ENCODE measurements at places on chromosomes 7 and 10.

DNA sequence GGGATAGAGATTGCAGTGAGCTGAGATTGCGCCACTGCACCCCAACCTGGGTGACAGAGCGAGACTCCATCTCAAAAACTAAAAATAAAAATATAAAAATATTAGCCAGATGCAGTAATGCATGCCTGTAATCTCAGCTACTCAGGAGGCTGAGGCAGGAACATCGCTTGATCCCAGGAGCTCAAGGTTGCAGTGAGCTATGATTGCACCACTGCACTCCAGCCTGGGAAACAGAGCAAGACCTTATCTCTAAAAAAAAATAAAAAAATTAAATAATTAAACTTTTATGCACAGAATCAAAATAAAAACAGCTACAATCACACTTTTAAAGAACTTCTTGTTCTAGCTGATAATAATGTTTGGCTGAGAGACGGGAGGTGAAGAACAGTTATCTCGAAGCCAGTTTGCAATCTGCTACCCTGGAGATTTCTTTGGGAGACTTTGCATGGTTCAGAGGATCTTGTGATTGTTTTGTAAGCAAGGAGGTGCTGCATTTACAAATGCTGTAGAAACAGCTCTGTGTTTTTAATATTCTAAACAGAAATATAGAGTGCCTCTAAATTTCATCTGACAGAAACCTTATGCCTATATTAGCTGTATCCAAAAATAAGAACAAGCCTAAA lies 19.9 kb upstream of the MACROH2A2 start:
- no peak for DNase-seq

DNA sequence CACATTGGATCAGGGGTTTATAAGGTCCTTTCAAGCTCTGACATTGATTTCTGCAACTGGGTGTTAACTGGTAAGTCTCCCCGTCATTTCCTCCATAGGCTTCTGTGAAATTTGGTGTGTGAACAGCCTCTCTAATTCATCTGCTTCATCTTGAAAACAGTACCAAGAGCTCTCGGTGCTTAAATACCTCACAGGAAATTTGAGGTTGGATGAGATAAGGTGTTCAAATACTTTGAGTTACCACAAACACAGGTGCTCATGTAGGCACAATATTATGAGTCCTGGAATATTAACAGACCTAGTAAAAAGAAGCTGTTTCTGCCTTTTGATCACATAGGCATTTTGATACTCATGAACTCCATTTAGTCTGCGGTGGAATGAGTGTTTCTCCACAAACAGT lies 85.2 kb downstream of the RTKN2 start:
- no peak for DNase-seq

DNA sequence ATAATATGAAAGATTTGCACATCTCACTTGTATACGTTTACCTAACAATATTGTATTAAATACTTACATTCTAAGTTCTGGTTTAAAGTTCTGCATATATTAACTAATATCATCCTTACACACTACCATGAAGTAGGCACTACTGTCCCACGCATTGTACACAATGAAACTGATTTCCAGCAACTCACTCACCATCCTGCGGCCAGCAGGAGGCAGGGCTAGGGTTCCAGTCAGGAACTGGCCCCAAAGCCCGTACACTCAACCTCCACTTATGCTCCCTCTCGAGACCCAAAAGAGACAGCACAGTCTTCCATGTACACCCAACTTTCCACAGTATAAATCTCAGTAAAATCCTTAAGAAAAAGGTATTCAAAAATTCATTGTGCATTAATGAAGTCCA lies 41.4 kb downstream of the GRID1 start:
- no peak for DNase-seq

DNA sequence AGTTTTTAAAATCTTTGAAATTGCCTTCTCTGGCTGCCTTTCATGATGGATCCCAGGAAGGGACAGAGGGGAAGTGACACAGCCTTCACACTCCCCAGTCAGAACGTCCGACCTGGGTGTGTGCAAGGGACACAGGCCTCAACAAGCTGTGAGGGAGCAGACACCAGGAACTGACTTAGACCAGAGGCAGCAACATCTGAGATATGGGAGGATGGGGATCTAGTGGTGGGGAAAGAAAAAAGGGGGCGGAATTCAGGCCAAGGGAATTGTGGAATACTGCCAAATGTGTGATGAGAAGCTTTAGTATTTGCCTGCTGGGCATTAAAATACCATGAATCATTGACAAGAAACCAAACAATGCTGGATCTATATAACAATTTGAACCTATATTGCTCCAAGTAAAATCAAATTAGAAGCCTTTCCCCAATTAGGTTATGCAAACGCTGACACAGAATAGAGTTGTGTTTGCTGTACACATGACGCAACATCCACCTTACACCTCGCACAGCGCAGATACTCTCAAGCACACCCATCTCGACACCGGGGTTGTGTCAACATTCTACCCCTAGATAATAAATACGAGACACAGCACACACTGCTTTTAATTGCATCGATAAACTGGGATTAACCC lies 17.2 kb upstream of the MNX1 start:
- no peak for DNase-seq

- DNase-seq, result no peak
Measured at GRCh38 chr7:50309721-50310120, 5.2 kb downstream of the IKZF1 start.

- no peak for DNase-seq
Measured at GRCh38 chr7:143069912-143070500, 17.9 kb downstream of the OR6V1 start.

DNA sequence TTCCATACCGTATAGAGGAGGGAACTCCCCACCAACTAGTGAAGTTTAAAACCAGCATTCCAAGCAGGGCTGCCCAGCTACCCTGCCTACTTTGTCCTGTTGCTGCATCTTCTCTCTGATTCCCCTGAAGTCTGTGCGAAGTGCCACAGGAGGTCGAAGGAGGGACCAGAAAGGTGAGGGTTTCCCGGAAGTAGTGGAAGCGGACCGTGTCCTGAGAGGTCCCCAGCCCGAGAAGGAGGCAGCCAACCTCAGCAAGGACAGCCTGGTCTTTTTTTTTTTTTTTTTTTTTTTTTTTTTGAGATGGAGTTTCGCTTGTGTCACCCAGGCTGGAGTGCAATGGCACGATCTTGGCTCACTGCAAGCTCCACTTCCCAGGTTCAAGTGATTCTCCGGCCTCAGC lies 671.9 kb upstream of the GALNT17 start:
- no peak for DNase-seq

- no peak for DNase-seq
Measured at GRCh38 chr7:124171068-124171467, 138.2 kb upstream of the TMEM229A start.

DNA sequence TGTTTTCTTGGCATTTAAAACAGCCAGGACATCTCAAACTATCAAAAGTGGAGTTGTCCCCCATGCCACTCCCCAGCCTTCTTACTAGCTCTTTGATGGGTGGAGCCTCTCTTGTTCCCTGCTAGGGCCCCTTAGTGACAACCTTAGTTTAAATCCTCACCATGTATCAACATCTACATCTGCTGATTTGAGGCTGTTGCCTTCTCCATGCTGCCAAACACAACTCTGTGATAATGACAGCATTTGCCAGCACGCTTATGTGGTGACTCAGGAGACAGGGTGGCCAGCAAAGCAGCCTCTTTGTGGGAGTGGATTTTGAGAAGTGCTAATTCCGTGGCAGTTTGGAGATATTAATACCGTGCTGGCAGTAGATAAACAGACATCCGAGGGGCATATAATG lies 145.4 kb downstream of the LRRC4 start:
- DNase-seq, result no peak

DNA sequence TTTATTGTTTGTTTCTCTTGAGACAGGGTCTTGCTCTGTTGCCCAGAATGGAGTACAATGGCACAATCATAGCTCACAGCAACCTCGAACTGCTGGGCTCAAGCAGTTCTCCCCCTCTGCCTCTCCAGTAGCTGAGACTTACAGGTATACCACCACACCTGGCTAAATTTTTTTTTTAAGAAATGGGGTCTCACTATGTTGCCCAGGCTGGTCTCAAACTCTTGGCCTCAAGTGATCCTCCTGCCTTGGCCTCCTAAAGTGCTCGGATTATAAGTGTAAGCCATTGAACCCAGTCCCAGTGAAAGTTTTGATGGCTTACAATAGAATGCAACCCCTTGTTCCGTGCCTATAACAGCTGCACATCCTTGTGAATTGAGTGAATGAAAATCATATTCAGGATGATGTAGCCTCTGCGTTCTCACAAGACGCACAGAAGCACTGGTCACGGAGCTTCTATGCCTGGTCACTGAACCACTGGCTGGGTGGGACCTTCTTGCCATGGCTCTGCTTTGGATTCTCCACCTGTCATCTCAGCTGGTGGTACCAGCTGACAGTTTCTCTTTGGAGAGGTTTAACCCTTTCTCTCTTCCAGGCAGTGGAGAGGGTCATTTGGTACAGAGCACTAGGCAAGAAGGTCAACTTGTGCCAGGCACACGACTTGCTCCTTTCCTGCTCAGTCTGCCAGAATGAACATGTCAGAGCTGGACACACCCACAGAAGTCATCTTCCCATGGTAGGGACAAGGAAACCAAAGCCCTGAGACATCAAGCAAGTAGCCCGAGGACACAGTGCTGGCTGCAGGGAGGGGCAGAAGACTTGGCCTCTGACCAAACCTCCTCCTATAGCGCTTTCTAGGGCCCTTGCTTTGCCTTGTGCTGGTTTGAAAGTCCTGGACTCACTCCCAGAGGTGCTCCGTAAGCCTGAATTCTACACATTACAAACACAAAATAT lies 89.6 kb downstream of the ATXN7L1 start:
- DNase-seq, result no peak

- DNase-seq, result no peak
Measured at GRCh38 chr7:141915565-141915964, 634 bp upstream of the OR9A4 start.

DNA sequence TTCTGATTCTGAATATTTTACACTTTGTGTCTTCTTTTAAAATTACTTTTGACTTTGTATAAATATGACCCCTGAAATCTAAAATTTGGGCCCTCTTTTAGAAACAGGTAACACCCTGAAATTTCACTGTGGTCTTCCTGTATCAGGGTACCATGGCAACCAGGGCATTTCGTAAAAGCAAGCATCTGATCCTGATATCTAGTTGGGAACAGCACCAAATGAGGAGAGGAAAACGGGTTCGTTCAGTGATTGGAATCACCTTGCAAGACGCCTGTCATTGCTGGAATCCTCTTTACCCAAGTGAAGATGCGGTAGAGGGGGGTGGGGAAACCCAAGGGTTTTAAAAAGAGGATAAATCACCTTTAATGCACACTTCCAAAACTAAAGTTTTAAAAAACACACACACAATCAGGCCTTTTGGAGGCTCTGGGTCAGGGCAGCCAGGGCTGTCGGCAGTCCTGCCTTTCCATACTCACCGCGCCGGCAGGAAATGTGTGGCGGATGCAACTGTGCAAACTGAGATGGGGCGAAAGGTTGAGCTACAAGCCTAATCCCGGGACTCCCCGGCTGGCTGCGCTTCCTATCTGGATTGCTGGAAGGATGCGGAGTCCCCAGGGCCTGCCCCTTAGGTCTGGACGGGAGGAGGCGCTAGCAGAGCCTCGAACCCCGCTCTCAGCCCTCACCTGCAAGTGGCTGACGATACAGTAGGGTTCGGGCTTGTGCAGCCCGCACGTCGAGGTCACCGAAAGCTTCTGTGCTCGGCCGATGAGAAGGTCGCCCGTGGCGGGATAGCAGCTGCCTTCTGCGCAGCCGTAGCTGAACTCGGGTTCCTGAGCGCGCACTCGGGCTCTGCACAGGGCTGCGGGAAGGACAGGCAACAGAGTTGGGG lies 1.8 kb downstream of the LAMB1 start:
- no peak for DNase-seq

DNA sequence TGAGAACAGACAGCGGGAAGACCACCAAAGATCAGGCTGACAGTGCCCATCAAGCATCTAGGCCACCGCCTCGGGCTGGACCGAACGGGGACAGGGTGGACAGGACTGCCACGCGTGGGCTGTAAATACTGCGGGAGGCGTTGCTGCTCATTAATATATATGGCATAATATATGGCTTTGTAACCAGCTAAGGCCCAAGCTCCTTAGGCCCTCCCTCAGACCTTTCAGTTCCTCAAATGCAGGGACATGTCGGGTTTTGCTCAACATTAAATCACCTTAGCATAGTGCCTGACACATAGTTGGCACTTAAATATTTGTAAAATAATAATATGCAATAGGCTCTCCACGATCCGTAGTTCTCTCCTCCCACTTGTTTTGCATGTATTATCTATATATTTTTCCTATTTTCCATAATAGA lies 402 bp upstream of the TMEM168 start:
- DNase-seq, result peak; percentile 62

DNA sequence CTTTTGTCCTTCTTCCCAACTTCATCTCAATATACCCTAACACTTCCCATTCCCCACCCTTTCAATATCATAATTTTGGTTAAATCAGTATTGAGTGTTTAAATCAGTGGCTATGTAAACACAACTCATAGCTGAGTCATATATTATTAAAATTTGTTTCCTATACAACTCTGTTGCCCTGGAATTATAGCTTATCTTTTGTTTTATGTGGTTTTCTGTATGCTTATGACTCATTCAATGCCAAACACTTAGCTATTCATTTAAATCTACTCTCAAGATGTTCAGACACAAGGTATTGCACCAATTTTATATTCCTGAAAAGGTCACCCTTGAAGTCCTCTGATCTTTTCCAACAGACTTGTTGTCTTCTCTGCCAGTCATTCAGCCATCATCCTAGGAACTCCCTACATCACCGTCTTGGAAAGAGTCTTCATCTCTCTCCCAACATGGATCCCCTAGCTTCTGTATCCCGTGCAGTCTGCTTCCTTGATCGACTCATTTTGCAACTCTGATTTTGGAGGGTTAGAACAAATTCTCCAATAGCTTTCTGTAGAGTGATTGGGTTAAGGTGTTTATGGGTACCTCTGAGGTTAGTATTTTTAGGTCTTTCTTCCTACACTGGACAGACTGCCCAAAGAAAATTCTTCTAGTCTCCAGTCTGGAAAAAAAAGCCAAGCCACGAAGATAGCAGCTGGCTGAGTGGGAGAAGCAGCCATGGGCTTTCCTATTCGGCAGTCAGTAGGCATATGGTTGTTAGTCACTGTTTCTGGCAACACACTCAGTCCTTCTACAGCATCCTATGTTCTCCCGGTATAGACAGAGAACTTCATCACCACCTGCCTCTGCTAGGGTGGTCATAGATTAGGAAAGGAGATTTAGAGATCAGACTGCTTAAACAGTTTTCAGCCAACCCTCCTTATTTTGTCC lies 102.1 kb downstream of the CRPPA start:
- DNase-seq, result no peak

- DNase-seq, result no peak
Measured at GRCh38 chr7:78326876-78327275, 528.3 kb downstream of the PHTF2 start.

GRCh38 chr10:63240807-63241206 lies 107.7 kb downstream of the NRBF2 start:
- DNase-seq, result no peak

Data from germinal center (tissue), 1 donor.